HCT116 (cell line): ENCODE measurements at places on chromosomes 1 and 21. TPM values are rescaled to one million over a fixed set of nuclear protein-coding genes. Genes with fewer than 3 reads are reported as not detected.

CXADR gene
- 21.6 TPM for total RNA-seq

PLEKHA6 gene
- total RNA-seq, result 13.1 TPM

FAM43B gene
- not detected for total RNA-seq

CHIT1 gene
- total RNA-seq, result not detected

C1orf226 gene
- 7.7 TPM for total RNA-seq

VAMP4 gene
- total RNA-seq, result 6.3 TPM

NRIP1 gene
- total RNA-seq, result 29.6 TPM

CACHD1 gene
- total RNA-seq, result 8.4 TPM

LMX1A gene
- not detected for total RNA-seq

FALEC gene
- 0.59 TPM for total RNA-seq

NIBAN1 gene
- 10.3 TPM for total RNA-seq

HSF2BP gene
- 0.59 TPM for total RNA-seq

KCNK1 gene
- total RNA-seq, result 28.4 TPM

CLDN17 gene
- total RNA-seq, result not detected

TMCC2 gene
- total RNA-seq, result 2.7 TPM

HEATR1 gene
- total RNA-seq, result 68.3 TPM

C1orf116 gene
- 3.6 TPM for total RNA-seq

SLC35F3 gene
- 6.4 TPM for total RNA-seq

LCE2B gene
- total RNA-seq, result not detected

TRIM58 gene
- not detected for total RNA-seq

P3R3URF gene
- not detected for total RNA-seq

VSIG8 gene
- not detected for total RNA-seq
